ENCODE measurements at places on chromosomes 12 and 14.

DNA sequence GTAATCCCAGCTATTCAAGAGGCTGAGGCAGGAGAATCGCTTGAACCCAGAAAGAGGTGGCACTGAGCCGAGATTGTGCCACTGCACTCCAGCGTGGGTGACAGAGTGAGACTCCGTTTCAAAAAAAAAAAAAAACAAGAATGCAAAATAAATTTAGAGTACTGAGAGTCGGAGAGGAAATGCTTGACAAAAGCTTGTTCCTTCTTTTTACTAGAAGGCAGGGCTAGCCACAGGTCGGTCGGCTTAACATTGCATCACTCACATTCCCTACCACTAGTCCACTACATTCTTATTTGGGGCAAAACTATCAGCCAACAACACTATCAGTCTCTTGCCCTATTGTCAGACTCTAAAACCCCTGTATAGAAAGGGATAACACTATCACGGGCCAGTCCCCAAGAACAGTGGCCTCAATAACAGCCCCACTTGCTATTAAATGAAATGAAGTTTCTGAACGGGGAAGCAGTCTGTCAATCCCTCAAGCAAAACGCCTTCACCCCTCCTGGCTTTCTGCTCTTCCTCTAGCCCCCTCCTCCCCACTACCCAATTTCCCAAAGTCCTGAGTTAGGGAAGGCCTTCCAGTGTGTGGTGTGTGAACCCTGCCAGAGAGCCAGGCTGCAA, 1.0 kb downstream of the RNF41 start:
- DNase-seq: peak; percentile 14

GRCh38 chr14:38063711-38064320, 143.9 kb upstream of the SSTR1 start:
- no peak for DNase-seq

DNA sequence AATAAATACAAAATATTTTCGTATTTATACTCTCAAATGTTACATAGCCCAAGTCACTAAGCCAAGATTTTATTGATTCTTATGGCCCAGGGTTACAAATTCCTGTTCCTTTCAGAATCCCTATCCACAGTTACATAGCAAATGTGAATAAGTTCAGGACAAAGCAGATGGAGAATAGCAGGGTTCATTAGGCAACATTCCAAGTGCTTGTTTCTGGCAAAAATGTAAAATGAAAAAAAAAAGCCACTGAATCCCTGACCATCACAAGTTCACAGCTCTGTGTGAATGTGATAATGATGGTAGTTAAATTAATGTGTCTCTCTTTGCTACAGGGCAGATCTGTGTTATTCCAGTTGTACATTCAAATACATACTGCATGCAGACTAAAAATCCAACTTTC, 74.6 kb downstream of the KCNC2 start:
- DNase-seq: no peak

- DNase-seq: no peak
Observed at GRCh38 chr14:81206115-81206514, 14.6 kb downstream of the GTF2A1 start.

DNA sequence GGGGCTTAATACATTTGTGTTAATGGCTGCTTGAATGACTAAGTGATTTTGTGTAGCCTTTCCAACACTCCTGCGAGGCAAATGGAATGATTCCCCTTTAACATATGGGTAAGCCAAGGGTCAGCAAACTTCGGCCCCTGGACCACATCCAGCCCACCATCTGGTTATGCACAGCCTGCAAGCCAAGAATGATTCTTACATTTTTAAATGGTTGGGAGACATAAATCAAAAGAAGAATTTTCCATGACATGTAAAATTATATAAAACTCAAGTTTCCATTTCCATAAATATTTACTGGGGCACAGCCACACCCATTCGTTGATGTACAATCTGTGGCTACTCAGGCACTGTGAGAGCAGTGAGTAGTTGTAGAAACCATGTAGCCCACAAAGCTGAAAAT, 9.0 kb downstream of the SLC8B1 start:
- no peak for DNase-seq

DNA sequence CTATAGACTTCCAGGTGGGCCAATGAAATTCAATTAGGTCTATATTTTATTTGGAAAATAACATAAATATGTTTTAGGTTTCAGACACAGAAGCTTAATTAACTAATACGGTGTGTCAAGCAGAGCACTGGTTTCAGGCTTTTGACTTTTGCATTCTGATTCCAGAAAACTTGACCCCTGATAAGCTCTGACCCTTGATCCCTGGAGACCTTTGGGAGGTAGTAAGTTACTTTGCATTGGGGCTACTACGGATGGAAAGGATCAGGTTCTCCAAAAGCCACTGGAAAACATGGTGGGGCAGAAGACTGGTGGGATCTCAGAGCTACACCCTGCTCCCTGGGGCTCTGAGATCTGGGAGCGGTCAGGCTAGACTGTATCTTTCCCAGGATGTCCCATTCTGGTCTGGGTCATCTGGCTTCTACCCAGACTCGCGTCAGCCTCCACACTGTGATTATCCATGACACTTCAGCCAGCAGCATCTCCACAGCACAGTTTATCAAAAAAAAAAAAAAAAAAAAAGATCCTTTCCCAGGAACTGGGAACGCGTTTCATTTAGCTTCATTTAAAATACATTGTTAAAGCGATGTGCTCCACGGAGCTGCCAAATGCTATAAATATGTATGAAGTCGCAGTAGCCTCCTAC, 17.8 kb upstream of the EMP1 start:
- DNase-seq: no peak

- DNase-seq: no peak
Observed at GRCh38 chr14:74927225-74927624, 4.2 kb upstream of the RPS6KL1 start.

DNA sequence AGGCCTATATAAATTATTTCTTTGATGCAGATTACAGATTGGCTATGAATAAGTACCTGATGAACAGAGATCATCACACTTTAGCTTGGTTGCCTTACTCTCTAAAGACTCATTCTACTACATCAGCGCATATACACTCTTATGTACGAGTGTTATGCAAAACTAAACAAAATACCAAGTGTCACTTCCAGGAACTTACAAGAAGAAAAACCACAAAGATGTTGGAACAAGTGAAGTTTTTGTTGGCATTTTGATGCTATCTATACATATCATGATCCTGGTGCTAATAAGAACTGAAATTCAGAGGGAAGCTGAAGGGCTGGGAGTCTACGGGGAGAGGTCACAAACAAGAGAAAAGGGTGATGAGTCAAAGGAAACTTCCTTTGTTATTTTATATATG, 47.9 kb upstream of the CERS5 start:
- no peak for DNase-seq

DNA sequence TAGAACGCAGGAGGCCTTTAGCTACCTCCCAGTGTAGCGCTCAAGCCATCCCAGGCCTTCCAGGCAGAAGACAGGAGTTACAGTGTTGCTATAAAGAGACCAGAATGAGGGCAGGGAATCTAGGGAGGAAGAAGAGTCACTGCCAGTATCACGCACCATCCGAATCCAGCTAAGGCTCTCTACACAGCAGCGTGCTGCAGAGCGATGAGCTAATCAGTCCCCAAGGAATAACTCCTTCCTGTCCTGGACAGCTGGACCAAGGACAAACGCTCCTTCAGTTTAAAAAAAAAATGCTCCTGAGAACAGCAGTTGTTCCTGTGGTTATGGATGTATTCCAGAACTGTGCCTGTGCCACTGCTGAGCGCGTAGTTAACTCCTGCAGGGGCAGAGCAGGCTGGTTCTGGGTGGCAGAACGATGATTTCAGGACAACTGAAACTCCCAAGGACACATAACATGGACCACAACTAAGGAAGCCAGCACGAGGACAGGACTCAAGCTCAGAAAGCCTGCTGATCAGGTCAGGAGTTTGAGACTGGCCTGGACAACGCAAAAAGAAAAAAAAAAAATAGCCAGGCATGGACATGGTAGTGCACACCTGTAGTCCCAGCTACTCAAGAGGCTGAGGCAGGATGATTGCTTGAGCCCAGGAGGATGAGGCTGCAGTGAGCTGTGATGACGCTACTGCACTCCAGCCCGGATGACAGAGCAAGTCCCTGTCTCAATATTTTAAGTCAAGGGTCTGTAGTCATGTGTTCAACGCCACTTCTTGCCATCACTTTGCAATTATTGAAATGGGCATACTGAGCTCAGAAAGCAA, 2.6 kb downstream of the IFFO1 start:
- DNase-seq: no peak

DNA sequence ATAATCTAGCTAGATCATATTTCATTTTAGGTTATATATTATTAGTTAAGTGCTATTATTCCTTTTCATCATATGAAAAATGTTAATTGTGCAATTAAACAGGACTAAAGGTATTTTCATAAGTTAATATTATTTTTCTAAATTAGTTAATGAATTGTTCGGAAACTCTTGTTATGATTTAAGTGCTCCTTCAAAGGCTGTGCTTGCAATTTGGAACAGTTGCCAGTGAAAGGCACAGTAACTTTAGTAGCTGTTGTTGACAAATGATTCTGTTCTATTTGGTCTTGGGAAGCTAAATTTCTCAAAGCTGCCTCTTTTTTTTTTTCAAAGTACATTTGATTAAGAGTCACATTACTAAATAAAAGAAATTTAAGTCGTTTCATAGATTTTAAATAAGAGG, 40.7 kb downstream of the PTPRQ start:
- DNase-seq: no peak

GRCh38 chr12:24595652-24596235, 353.2 kb downstream of the BCAT1 start:
- no peak for DNase-seq

- no peak for DNase-seq
Observed at GRCh38 chr12:6965714-6966113, 4.8 kb downstream of the PHB2 start.

GRCh38 chr14:104353921-104354701, 215.7 kb downstream of the KIF26A start:
- no peak for DNase-seq

- no peak for DNase-seq
Observed at GRCh38 chr12:68477261-68477772, 133.4 kb upstream of the RAP1B start.

- no peak for DNase-seq
Observed at GRCh38 chr14:55248411-55248810, 22.8 kb upstream of the FBXO34 start.

DNA sequence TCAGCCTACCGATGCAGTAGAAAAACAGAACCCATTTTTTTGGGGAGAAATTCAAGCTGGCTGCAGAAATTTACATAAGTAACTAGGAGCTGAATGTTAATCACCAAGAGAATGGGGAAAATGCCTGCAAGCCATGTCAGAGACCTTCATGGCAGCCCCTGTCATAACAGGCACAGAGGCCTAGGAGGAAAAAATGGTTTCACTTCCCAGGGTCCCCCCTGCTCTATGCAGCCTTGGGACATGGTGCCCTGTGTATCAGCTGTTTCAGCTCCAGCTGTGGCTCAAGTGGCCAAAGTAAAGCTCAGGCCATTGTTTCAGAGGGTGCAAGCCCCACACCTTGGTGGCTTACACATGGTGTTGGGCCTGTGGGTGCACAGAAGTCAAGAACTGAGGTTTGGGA, 842.5 kb downstream of the FLRT2 start:
- DNase-seq: no peak

- DNase-seq: no peak
Observed at GRCh38 chr14:99838639-99839134, 45.5 kb downstream of the EML1 start.

DNA sequence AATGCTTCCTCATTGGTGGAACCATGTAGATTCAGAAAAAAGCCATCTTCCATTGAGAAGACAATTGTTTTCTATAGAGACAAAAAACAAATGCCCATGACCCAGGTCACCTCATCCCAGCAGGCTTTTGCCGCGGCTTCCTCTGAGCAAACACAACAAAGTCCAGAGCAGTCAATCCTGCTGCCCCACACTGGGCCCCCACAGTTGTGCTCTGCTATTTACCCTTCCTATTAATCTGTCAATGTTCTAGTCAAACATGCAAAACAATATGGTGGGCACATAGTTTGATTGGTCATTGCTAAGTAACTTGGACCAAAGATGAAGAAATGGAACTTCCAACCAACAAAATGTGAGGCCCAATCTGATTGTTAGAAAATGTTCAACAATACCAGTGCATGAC, 20.7 kb downstream of the C12orf42 start:
- no peak for DNase-seq

DNA sequence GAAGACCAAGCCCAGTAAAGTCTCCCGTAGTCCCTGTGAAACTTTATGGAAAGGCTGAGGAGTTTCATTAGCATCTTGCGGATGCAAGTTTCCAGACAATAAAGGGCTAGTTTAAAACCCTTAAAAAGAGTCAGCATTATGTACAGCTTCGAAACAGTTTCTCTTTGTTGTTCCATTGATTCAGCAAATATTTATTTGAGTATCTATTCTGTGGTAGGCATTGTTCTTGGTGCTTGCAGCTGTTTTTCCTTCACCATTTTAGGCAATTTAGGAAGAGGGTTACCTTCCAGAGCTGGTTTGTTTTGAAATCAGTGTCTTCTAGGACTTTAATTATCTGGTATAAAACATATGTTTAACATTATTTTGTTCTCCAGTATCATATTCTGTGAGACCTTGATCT, 1.5 kb downstream of the SLIRP start:
- no peak for DNase-seq

DNA sequence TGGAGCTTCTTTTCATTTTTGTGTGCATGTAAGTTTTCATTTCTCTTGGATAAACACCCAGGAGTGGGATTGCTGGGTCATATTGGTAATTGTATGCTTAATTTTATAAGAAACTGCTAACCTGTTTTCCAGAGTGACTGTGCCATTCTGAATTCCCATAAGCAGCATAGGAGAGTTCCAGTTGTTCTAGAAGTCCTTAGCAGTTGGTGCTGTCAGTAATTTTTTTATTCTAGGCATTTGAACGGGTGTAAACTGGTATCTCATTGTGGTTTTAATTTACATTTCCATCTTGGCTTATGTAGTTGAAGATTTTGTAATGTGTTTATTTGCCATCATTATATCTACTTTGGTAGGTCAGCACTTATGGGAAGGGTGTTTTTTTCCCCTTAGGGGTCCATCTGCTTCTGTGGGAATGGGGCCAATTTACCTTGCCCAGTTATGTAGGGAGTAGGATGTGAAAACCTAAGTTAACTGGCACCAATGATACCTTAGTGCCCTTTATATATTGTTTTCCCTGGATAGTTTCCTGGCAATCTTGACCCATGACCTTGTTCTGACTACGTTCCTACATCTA, 202.9 kb downstream of the AKAP6 start:
- DNase-seq: no peak

DNA sequence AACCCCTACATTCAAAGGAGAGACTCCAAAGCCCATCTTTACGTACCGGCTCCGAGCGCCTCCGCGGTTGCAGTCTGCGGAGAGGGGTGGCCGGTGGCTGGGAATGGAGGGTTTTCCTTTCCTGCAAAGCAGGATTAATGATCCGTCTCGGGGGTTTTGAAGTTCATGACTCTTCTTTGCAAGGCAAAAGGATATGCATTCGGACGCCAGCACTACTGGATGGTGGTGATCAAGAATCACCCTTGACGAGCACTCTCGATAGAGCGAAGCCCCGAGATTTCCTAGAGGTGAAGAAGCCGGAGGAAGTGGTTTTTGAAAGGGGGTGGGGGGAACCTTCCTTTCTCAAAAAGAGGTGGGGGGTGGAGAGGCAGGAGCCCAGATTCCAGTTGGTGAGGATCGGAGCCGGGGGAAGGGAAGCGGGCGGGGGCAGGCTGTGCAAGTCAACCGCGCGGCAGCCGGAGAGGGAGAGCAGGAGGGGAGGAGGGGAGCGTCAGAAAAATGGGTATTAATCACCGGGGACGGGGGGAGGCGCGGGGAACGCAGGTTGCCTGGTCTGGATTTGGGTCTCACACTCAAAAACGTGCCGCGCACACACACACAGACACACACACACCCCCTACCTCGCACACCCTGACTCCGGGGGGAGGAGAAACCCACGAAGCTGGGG, at the start of gene GRIN2B:
TSS of gene GRIN2B (minus strand) at position 307 of the 667 bp plus-strand sequence. CDS start 115,394 bp downstream, outside the sequence.
- no peak for DNase-seq

- DNase-seq: no peak
Observed at GRCh38 chr12:6946920-6947374, 3.1 kb downstream of the C12orf57 start.

Measured in CD4-positive, alpha-beta T cell treated with Interferon alpha-2 for 1 hour (primary cell).